ENCODE measurements at places on chromosomes 2 and 18.

DNA sequence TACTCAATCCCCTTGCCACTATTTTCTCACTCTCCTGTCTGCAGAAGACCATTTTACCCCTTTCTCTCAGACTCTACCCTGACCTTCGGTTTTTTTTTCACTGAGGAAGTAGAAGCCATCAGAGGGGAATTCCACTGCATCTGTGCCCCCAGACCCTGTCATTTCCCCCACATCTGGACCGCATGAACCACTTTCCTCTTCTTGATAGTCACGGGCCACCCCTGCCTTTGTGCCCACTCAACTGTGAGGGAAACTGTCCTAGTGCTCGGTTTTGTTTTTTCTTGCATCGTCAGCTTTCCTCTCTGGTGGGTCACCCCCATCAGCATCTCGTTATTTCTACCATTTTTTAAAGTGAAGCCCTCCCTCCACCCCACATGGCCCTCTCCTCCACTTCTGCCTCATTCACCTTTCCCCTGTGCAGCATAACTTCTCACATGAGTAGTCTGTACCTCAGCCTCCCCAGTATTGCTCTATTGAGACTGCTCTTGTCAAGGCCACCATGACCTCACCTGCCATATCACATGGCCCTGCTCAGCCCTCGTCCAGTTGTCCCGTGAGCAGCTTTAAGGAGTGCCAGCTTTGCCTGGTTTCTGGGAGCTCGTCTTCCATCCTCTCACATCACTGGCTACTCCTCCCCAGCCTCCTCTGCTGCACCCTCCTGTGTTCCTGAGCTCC lies 32.4 kb downstream of the TMEM87B start:
- no peak for DNase-seq

GRCh38 chr2:101372792-101373191 lies 14.5 kb downstream of the CREG2 start:
- no peak for DNase-seq

GRCh38 chr2:177243476-177243875 lies 21.1 kb downstream of the NFE2L2 start:
- DNase-seq = no peak

DNA sequence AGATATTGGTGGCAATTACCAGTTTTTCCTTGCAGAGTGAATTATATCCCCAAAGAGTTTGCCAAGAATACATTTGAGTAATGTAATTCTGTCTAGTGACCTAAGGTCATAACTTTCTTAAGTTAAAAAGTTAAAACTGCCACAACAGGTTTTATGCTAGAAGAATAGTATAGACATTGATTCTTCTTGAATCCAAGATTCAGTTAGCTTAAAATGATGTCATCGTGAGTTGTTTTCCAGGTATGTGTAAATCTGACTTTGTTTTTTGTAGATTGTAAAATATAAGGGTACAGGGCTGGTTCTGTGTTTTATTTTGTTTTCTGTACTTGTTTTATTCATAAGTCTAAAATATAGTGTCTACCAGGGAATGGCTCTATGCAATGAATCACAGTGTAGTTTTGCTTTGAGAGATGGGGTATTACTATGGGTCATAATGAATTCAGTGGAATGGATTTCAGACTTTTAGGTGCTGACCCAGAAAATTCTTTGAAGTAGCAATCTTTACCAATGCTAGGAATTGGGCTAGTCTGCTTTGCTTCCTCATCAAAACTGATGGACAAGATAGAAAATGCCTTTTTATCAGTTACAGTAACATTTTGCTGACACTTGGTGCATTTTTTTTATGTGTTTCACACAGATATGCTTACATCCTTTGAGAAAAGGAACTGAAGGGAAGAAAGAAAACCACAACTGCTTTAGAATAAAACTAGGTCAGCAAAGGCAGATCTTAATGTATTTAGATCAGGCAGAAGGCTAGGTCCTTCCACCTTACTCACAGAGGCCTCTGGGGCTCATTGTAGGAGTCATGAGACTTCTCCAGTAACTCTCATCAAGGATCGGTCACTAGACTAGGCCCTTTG lies 20.8 kb upstream of the MGAT5 start:
- DNase-seq = peak; percentile 45

- DNase-seq = no peak
These were observed 34.3 kb downstream of the GPC1 start for GRCh38 chr2:240469740-240470139.

- peak; percentile 95 for DNase-seq
These were observed 2.0 kb upstream of the UBE2F start for GRCh38 chr2:237964578-237965404.

- no peak for DNase-seq
These were observed 1109.1 kb upstream of the NRXN1 start for GRCh38 chr2:52141076-52141475.

GRCh38 chr2:151363709-151364108 lies 6.3 kb downstream of the TNFAIP6 start:
- DNase-seq = peak; percentile 33

DNA sequence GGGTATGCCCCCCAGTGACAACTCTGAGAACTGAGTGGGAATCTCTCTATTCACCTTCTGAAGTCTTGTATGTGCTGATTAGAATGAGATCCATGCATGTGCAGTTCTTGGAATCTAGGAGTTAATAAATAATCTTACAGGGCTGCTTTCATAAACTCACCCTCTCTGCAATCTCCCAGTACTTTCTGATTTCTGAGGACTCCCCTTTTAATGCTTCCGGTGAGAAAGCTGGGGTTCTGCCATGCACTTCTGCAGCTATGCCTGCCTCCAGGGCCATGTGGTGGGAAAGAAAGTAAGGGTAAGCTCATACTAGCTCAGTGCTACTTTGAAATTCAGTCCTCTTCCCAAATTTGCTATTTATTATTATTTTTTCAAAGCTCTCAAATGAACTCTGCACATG lies 432.9 kb downstream of the MTX2 start:
- DNase-seq = no peak

GRCh38 chr18:59063300-59063906 lies 76.3 kb upstream of the SEC11C start:
- no peak for DNase-seq

DNA sequence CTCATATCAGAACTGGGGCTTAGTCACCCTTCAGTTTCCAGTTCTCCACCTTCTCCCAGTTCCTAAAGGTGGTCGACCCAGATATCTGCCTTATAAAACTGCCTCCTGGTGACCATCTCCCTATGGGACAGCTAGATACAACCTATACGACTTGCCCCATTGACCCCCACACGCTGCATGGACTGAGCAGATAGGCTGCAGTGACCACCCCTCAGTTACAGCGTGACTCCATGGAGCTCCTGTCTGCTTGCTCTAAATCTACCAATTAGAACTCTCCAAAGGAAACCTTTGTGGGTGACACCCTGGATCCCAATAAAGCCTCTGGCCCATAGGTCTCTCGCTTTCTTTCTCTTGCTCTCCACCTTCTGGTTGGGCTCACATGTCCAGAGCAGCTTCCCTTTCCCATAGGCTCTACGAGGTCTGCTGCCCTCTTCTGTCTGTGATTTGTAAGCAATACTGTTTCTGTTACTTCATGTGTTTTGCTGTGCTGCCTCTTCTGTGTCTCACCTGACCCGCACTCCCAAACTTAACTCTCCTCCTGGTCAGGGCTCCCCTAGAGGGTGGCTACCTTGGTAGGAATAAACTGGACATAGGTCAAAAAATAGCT lies 971.3 kb upstream of the FAM98A start:
- peak; percentile 7 for DNase-seq

DNA sequence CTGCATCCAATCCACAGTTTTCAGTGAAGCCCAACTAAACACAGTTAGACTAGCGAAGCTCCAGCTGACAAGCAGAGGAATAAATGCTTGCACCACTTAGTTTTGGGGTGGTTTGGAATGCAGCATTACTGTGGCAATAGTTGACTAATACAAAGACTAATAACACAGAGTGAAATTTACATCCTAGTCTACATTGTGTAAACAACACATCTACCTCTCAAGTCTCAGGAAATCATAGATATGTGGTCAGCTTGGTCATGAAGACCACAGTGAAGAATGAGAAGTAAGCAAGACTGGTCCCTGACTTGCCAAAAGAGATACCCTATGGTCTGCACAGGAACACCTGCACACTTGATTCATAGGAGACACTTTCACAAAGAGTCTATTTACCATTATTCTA lies 155.1 kb upstream of the TANK start:
- no peak for DNase-seq

- DNase-seq = peak; percentile 62
These were observed 458 bp downstream of the HYCC2 start for GRCh38 chr2:201070948-201071478.

GRCh38 chr18:59301929-59302328 lies 16.5 kb downstream of the CPLX4 start:
- DNase-seq = no peak

GRCh38 chr2:158478237-158478636 lies 21.5 kb downstream of the PKP4 start:
- DNase-seq = no peak

GRCh38 chr2:88179228-88179679 lies 9.1 kb downstream of the THNSL2 start:
- DNase-seq = no peak

DNA sequence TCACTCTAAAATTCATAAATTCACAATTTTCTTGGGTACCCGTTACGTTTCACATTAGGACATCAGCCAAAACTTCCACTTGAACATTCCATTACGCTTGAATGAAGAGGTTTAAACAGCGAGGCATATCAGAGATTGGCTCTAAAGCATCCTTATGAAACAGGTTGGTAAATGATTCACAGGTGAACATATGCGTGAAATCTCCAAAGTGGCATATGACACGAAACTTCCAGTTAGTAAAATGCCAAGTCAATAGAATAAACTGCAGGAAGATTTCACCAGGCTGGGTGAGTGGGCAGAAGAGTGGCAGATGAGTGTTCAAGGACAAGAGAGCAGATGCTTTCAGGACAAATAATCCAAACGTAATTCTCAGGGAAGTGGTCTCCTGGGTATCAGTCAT lies 33.9 kb upstream of the GLS start:
- DNase-seq = no peak

DNA sequence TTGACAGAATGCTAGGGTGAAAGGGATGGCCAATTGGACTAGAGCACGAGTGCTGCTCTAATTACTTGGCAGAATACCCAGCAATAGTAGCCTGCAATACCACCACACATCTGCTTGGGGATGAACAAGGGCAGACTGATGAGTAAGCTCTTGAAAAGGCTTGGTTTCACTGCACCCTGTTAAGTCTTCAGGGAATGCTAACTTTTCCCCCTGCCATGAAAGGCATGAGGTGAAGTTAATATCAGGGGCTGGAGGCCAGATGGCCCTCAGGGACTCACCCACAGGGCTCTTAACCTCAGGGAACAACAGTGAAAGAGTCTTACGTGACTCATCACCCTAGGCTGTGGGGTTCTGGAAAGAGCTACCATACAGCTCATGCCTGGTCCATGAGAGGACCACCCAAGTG lies 51.7 kb upstream of the MYL1 start:
- no peak for DNase-seq

GRCh38 chr2:155980941-155981560 lies 351.5 kb downstream of the NR4A2 start:
- peak; percentile 2 for DNase-seq

DNA sequence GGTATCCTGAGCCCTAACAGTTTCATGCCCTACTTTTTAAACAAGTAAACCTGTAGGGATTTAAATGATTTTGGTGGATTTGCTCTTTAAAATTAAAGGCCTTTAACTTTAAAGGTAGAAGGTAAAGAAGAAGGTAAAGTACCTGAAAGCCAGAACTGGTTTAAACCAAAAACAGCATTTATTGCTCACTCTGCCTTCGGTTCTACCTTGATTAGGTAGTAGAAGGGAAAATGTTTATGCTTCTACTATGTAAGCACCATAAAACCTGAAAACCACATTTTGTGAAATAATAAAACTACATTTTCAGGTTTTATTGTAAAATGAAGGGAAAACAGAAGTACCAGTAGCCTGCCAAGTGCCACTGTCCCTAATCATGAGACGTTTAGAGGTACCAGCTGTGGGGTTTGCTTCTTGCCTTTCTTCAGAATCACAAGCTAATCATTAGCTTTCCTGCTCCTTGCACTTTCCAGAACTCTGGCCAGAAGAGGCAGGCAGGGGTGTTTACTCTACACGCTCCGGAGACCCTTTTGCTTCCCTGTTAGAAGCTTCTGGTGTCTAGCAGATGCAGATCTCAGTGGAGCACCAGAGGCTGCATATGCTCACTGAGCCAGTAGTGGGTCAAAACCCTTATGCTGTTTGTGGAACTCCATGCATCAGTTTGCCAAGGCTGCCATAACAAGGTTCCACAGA lies 33.3 kb downstream of the RPIA start:
- no peak for DNase-seq

GRCh38 chr2:43791035-43791765 lies 17.4 kb downstream of the DYNC2LI1 start:
- no peak for DNase-seq

- no peak for DNase-seq
These were observed 363.1 kb downstream of the NBAS start for GRCh38 chr2:15198051-15198450.

GRCh38 chr18:31789409-31789808 lies 28.7 kb upstream of the SLC25A52 start:
- no peak for DNase-seq

- DNase-seq = no peak
These were observed 451.1 kb upstream of the NETO1 start for GRCh38 chr18:73318739-73319479.

DNA sequence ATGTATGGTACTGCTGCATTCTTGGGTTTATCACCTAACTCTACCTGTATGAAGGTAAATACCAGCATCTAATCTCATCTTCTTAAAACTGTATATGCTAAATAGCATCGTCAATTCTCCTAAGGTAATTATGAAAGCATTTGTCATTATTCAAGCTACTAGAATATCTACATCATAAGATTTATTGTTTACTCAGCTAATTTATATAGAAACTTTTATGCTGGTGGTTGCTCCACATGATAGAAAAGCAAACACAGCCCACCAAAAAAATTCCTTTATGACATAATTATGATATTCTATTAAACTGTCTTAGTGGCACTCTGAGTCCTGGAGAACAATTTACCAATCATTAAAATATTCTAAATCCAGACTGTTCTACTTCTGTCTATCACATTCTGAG lies 1226.1 kb upstream of the NRXN1 start:
- no peak for DNase-seq

DNA sequence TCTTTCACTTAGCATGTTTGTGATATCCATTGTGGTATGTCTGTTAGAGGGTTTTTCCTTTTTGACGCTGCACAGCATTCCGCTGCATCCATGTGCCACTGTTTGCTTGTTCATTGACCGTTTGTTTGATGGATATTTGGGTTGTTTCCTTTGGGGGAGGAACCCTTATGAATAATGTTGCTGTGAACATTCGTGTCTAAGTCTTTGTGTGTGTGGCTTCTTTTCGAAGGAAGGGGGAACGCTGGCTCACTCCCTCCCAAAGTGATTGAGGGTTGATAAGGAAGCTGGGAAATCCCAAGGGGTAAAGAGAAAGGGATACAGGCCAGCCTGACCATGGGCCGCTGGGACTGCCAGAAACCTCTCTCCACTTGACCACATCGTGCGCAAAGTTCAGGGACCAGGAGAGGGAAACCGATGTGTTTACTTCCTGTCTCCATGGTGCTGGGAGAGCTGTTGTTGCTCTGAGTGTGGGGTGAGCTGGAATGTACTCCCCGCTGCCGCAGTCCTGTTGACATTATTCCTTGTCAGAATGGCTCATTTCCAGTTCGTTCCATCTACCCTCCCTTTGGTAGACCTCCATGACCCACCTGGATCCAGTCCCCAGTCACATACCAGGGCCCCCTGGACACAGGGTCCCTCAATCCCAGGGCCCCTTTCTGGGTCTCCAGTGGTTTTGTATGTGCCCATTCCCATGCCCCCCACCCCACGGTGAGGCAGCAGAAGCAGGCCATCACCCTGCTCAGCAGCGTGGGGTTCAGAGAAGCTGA lies 39.6 kb downstream of the HS1BP3 start:
- DNase-seq = no peak

GRCh38 chr2:25230198-25230947 lies 62.0 kb upstream of the POMC start:
- DNase-seq = no peak

Measured in hematopoietic multipotent progenitor cell treated with erythropoietin and hydrocortisone succinate and interleukin-3 and kit ligand, for 6 days (in vitro differentiated cells).